Putamen (tissue), 1 donor: ENCODE measurements at places on chromosomes 4 and X.

DNA sequence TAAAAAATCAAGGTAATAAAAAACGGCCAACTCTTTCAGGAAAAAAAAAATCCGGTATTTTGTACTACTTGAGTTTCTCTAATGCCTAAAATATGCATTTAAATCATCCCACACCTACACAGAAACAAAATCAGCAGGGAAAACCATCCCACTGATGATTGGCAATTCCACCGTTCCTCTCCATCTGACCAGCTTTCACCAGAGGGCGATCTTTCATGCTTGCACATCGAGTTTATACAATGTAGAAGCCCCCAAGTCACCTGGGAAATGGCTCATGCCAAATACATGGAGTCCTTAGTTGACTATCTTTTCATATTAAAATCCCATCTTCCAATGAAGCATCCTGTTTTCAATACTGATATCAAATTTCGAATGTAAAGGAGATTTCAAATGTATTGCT is 69.2 kb downstream of the PTCHD1 start:
- no peak for DNase-seq

- DNase-seq: no peak
Measured at GRCh38 chr4:113531572-113531971, 230.0 kb downstream of the CAMK2D start.

DNA sequence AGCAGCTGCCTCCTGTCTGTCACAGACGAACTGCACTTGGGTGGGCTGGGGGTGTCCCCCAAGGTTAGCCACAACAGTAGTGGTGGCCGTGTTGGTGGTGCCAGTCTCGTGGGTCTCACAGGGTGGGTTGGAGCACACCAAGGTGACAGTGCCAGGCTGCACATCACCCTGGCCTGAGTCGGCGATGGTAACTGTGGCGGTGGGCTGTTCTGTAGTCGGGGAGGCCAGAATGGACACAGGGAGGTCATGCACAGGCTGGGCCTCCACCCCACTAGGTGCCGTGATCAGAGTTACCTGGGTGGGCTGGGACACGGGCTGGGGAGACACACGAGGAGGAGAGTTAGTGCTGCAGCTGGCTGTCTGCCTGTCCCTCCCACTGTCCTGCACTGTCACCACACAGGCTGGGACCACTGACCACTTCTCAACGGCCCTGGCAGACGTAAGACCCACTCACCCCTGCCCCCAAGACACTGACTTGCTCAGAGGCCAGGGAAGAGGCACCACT is 10.8 kb upstream of the RENBP start:
- DNase-seq: no peak

DNA sequence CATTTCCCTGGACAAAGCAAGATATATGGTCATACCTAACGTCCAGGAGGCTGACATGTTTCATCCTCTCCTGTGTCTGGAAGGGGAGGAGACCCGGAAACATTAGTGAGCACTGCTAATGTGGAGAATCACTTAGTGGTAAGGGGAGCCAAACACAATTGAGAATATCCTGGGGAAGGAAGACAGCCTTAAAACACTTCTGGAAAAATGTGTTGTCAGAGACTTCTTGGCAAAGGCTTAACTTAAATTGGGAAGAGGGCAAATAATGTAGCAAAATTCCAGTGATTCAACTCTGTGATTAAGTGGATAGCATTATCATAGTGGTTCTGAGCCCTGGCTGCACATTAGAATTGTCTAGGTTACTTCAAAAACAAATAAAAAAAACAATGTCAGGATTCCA is 39.5 kb downstream of the SPARCL1 start:
- DNase-seq: no peak

GRCh38 chr4:113375964-113376666 is 326.7 kb downstream of the ANK2 start:
- no peak for DNase-seq

- DNase-seq: no peak
Measured at GRCh38 chr4:176308441-176308840, 11.3 kb upstream of the SPCS3 start.

DNA sequence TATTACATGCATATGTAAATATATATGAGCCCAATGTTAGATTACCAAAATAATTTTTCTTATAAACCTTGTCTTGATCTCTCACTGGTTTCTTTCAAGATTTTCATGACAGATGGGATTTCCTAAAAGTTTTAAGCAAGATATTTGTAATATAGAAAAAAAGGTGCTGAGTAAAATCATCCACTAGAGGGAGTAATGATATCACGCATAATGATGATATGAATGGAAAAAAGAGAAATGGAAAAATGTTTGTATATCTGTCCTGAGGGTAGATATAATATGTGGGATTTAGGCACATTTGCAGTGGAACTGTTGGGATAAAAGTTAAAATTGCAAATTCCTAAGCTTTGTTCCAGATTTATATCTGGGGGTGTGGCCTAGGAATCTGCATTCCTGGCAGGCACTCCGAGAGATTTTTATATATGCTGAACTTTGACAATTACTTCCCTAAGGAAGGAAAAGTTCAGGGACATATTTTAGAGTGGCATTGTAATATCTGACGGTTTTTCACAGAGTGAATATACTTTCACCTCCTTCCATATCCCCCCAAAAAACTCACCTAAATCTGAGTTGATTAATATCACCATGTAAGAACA is 60.5 kb downstream of the TMA16 start:
- peak; percentile 24 for DNase-seq

DNA sequence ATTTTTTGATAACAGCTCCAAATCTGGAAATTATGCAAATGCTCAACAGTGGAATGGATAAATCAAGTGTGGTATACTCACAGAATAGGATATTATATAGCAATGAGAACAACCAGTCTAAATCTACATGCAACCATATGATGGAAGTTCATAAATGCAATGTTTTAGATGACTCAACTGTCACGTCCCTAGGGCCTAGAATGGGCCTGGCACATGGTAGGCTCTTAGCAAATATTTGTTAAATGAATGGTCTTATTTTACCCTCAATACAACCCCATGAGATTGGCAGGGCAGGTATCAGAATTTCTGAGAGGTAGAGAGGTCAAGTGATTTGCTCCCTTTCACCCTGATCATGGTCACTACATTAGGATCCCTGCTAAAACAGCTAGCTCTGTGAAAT is 14.6 kb upstream of the NKX3-2 start:
- DNase-seq: no peak

GRCh38 chrX:1743105-1743504 is 128.2 kb downstream of the ASMT start:
- DNase-seq: no peak

DNA sequence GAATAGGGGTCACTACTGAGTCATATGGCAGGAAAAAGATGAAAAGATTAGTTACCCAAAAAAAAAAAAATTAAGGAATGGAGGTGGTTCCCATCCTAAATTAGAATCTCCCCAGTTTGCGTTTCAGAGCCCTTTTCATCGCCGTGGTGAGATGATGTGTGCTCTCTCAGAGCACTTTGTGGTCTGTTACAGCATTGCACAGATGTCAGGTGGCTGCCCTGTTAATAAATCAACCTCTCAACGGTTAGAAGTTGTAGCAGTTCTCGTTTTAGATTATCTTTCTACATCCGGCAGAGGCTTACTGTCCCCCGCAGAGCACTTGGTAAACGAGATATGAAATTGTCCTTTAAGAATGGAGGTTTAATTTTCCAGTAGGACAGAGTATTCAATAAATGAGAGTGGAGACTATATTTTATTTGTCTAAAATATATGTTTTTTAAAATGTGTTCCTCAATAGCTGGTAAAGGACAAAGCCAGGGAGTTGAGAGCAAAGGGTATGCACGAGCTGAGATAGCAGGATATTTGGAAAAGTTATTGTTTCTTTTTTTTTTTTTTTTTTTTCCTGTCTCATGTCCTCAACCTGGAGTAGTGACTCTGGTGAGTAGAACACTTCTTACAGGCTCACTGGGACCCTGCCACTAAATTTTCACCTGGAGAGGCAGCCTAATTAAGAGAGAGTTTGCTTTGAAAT is 26.9 kb downstream of the AFF1 start:
- no peak for DNase-seq

DNA sequence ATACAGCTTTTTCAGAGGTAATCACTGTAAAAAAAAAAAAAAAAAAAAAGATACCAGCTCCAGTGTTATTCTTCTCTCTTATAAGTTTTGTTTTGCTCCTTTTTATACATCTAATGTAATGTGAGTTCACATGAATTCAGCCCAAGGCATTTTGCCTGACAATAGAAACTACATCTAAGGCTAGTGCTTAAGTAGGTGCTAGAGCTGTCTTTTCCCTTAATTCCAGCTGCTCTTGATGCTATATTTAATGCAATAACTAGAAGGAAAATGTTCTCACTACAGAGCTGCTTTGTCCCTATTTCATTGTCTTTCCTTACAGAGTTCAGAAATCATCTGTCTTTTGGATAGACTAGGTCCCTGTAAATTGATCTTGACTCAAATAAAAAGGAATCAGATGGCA is 150.1 kb downstream of the NAA11 start:
- no peak for DNase-seq

DNA sequence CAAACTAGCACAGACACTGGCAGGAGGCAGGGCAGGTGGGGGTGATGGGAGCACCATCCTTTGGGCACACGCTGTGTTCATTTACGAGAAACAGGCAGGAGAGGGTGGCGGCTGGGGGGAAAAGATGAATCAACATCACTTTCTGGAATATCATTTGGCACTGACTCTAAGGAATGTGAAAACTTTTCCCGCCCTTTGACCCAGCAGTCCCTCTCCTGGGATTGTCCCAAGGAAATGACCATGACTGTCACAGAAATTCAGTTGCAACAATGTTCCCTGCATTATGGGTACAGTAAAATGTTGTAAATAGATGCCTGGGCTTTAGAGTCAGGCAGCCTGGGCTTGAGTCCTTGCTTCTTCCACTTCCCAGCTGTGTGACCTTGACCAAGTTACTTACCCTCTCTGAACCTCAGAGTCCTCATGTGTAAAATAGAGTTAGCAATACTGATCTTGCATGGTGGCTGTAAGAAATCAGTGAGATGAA is 58.6 kb downstream of the ABLIM2 start:
- DNase-seq: no peak

- DNase-seq: no peak
Measured at GRCh38 chr4:145333786-145334185, 147.9 kb upstream of the SMAD1 start.

- DNase-seq: no peak
Measured at GRCh38 chrX:72492499-72492898, 80.1 kb downstream of the HDAC8 start.

- no peak for DNase-seq
Measured at GRCh38 chr4:88609387-88609786, 17.1 kb downstream of the HERC3 start.

DNA sequence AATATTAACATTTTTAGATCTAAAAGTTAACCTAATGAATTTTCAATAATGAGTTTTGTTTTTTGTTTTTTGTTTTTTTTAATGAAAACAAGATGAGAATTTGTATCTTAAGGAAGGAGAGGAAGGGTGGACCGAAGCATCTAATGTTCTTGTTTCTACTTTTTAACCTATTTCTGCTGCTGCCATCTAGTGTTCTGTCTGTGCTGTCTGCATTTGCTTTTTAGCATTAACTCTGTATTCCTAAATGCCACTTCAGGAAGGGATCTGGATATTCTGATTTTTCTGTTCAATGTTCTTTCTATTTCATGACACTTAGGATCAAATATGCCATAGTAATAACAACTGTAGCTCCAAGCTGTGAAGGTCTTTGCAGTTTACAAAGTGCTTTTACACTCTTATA is 161.7 kb downstream of the BRWD3 start:
- no peak for DNase-seq

DNA sequence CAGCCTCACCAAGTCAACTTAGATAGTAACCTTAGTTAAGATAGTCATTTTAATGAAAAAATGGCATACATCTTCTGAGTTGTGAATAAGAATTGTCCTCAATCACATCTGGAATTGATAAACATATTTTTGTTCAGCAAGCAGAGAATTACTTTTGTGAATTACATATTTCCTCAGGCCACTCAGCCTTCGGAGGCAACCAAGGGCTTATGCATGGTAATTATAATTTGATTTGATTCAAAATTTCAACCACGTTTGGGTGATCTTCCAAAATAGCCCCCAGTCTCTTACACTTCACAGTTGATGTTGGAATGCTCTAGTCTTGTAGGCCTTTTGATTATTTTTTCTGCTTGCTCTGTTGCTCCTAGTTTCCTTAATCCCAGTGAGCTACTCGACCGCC is 63.4 kb downstream of the GALNTL6 start:
- DNase-seq: no peak

DNA sequence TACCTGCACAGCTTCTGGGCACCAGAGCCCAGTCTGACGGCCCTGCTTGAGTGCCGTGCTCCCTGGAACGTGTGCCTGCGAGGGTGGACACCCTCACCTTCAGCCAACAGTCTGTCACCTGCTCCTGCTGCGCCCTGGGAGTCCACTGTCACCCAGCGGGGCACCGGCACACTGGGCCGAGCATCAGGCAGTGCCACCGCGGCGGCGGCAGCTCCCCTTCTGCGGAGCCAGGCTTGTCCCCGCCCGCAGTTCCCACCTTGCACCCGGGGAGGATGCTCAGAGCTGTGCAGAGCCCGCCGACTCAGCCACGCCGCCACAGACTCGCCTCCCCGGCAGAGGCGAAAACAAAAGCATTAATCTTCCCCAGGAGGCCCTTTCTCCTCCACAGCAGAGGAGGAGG is 86.8 kb downstream of the ABLIM2 start:
- peak; percentile 56 for DNase-seq

DNA sequence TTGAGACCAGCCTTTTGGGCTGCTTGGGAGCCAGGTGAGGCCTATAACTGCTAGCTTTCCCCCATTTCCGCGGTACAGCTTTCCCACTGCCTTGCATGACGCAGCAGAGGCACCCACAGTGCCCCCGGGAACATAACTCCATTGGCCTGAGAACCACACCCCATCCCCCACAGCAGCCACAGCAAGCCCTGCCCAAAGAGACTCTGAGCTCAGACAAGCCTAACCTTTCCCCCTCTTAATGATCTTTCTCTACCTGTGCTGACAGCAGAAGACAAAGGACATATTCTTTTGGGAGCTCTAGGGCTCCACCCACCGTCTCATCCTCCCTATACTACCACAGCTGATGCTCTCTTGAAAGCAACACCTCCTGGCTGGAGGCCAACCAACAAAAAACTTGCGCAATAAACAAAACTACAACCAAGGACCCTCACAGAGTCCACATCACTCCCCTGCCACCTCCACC is 114.8 kb downstream of the FANCB start:
- DNase-seq: no peak

GRCh38 chr4:185019456-185020292 is 1.4 kb downstream of the HELT start:
- DNase-seq: no peak

GRCh38 chr4:68732653-68733466 is 62.4 kb upstream of the UGT2B15 start:
- DNase-seq: no peak

GRCh38 chr4:41199788-41200187 is 14.6 kb downstream of the APBB2 start:
- no peak for DNase-seq

GRCh38 chrX:16828124-16828908 is 41.8 kb downstream of the RBBP7 start:
- no peak for DNase-seq

- DNase-seq: no peak
Measured at GRCh38 chr4:155305619-155306018, 71.1 kb downstream of the MAP9 start.

GRCh38 chr4:12120968-12121367 is 692.3 kb upstream of the HS3ST1 start:
- DNase-seq: no peak

- no peak for DNase-seq
Measured at GRCh38 chr4:10448991-10449390, 8.2 kb downstream of the ZNF518B start.
